Testis (tissue), 5 donors: ENCODE measurements at places on chromosomes 7 and 10. TPM values are rescaled to one million over a fixed set of nuclear protein-coding genes. Genes with fewer than 3 reads are reported as not detected.

Gene FBXO24
- 74.5 TPM for total RNA-seq

DNA sequence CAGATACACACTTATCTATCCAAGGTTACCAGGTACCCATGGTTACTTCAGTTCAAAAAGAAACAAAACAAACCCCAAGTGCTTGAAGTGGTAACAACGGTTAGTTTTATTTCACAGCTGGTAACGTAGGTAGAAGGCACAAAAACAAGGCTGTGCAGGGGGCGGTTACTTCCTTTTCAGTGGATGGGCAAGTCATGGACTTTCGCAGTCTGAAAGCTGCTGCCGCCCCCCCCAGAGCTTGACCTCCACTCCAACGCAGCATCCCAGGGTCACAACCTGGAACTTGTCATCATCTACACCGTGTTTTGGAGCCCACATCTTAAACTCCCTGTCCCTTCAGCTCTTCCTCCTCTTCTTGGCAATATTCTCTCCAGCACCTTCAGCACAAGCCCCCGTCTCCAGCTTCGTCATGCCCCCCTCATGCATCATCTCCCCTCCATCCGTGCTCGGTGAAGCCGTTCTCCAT lies 181.2 kb upstream of the ITGB1 start:
- no peak for DNase-seq

GRCh38 chr10:117544004-117544701 lies 1.6 kb downstream of the EMX2 start:
- no peak for DNase-seq

DNA sequence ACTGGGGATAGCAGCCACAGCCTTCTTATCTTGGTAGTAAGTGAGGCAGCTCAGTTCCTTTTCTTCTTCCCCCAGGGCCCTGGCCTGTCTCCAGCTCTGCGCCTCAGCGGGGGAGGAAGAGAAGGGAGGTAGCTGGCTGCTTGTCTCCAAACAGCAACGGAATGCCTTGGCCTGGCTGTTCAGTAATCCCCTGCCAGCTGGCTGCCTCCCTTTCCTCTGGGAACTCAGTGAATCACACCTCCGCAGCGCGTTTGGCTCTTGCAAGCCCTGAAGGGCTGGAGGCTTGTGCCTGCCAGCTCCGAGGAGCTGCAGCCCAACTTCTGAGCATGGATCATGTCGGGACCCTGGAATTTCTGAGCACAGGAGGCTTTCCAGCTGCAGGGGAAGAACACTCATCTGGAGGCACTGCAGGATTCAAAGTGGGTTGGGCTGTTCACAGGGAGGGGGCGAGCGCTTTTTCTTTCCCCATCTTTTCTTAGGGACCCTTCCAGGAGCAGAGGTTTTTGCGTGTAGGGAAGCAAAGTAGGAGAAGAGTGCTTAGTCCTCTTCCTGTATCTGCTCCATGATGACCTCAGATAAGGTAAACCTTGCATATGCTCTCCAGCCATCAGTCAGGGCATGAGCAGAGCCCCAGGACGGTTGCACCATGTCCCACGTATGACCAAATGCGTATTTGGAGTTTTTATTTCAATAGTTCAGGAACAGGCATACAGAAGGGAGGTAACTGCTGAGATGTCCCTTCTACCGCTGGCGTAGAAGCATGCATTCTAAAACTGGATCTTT lies 253.2 kb upstream of the INHBA start:
- peak; percentile 98 for DNase-seq

DNA sequence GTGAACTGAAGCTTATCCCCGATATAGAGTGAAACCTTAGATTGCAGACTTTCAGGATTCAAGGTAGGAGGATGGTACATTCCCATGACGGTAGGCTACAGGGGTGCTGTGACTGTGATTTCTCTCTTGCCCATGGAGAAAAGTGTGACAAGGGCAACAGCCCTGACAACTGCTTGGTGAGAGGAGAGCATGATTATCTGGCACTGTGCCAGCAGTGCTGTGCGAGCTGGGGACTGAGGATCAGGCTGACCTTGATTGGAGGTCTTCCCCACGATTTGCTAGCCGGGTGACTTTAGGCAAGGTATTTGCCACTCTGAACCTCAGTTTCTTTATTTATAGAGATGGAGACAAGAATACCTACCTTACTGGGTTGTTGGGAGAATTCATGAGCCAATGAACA lies 229.5 kb downstream of the PTEN start:
- peak; percentile 50 for DNase-seq

- no peak for DNase-seq
Measured at GRCh38 chr10:133445751-133446708, 7.7 kb upstream of the SCART1 start.

- DNase-seq = no peak
Measured at GRCh38 chr10:49167425-49168170, 20.6 kb downstream of the TMEM273 start.
